ENCODE measurements at places on chromosomes 1 and 21.

GRCh38 chr1:41714638-41715389 lies 203.9 kb downstream of the HIVEP3 start:
- no peak for DNase-seq

DNA sequence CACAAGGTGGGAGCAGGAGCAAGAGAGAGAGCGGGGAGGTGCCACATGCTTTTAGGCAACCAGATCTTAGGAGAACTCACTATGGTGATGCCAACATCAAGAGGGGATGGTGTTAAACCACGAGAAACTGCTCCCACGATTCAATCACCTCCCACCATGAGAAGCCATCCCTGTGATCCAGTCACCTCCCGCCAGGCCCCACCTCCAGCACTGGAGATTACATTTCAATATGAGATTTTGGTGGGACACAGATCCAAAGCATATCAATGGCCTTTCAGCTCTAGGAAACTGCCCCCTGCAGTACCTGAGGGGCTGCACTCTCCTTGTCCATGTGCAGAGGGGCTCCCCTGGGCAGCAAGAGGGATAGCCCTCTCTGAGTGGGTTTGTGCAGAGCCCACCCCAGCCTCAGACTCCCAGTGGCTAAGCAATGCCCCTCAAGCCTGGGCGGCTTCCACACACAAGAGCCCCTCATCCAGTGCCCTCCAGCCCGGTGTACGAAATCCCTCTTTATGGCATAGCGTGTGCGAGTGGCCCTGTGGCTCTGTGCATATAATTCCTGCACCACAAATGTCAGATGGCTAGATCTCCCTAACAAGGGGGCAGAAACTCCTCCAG lies 15.5 kb upstream of the PRDM16 start:
- no peak for DNase-seq

DNA sequence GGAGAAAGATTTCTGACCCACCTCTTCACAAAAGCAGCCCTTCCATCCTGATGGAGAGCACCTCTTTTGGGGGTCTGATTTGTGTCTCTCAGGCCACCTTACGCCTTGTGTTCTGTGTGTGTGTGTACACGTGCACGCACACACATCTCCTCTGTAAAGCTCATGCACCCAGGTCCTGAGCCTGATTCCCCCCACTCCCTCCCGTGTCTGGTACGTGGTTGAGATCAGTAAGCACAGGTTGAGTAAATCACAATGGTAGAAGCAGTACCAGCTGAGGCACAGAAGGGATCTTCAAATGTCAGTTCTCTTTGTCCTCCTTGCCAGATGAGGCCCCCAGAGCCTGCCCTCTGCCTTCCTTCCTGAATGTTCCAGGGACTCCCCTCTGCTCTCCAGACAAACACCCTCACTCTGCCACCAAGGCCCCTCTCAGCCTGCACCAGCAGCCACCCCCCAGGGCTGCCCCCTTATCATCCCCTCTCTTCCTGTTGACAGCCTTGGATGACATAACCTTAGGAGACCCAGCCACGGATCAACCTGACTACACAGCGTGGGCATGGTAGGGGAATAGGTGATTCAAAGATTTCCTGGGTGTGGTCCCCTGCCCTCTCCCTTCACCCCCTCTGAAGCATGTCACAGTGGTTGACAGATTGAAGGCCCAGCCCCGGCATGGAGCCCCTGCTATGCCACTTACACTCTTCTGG lies 112.8 kb downstream of the HIVEP3 start:
- no peak for DNase-seq

DNA sequence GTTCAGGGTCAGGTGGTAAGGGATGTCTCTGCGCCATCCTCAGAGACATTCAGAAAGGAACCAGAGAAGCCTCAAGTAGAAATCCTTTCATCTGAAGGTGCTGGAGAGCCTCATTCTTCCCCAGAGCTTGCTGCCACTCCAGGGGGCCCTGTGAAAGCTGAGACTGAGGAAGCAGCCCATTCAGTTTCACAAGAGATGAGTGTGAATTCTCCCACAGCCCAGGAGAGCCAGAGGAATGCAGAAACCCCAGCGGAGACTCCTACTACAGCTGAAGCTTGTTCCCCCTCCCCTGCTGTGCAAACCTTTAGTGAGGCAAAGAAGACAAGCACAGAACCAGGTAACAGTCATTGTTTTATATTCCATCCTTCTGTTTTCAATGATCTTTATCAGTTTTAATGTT lies 38.7 kb downstream of the ZBTB40 start:
- no peak for DNase-seq

DNA sequence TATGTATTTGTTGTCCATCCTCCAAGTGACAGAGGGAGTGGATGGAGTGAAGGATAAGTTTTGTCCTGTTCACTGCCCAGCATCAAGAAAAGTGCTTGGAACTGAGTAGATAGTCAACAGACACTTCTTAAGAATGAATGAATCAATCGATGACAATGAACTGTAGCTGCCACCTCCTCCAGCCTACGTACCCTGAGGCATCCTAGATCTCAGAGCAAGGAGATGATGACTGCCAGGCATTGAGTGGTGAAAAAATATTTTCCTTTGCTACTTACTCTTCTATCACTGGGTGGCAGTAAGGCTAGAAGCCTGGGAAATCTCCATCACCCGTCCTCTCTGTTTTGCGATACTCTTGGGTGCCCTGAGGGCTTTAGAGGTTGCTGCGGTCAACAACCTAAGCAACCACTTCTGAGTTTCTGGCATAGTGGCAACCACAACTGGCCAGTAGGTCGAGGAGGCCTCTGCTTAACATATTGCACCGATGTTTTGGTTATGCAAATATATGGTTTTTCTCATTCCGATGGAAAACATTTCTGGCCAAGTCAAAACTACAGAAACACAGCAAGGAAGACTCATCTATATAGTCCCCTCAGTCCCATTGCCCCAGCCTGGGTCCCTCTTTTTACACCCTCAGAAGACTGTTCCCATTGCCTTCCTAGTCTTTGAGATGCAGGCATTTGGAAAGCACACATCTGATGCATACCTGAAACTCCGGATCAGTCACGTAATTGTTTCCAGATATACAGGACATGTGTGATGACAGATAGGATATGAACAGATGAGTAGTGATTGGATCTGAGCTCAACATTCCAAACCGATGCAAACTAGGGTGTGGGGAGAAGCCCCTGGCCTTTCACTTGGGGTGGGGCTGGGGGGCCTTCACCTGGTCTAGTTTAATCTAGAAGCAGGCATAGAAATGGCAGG lies 136.8 kb downstream of the RUNX1 start:
- no peak for DNase-seq

DNA sequence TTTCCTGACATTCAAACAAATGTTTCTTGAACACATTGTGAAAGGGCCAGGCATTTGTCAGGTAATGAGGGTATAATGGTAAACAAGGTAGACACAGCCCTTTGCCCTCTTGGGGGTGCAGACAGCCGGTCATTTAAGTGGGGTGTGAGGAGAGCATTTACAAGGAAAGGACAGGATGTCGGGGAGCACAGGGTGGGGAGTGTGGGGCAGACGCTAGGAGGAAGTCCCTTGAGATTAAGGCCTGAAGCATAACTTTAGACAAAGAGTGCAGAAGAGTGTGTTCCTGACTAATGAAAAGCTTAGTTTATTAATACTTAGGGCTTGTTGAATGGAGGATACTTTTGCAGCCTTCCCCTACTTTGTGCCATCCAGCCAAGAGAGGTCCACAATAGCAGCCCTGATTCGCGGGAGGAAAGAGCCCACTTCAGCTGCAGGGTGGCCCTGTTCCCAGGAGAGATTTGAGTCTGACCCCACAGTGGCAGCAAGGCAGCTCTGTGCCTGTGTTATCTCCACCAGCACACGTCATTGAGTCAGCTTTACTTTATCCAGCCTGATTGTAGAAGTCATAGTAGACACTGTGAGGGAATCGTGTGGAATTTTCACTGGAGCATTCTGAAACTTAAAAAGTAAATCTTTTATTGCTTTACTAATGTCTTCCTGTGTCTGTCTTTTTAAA lies 35.1 kb downstream of the MPZL1 start:
- no peak for DNase-seq

DNA sequence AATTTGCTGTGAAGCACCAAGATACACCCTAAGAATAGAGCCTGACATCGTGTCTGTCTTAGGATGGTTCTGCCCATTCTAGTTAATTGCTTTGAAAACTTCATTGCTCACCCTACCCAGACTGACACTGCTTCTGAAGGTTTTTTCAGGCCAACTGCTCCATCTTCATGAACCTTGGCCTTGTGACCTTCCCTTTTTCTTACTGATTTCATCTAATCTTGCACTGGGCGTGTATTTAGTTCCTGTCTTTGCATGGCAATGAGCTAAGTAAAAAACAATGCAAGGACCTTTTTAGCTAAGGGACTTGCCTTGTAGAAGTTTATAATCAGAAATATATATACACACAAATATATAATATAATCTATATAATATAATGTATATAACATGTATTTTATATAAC lies 108.0 kb downstream of the PBX1 start:
- no peak for DNase-seq

- no peak for DNase-seq
These were observed 2.0 kb downstream of the TNFSF18 start for GRCh38 chr1:173048621-173049321.
